ENCODE measurements at places on chromosomes 6 and 20. TPM values are rescaled to one million over a fixed set of nuclear protein-coding genes. Genes with fewer than 3 reads are reported as not detected.

DNA sequence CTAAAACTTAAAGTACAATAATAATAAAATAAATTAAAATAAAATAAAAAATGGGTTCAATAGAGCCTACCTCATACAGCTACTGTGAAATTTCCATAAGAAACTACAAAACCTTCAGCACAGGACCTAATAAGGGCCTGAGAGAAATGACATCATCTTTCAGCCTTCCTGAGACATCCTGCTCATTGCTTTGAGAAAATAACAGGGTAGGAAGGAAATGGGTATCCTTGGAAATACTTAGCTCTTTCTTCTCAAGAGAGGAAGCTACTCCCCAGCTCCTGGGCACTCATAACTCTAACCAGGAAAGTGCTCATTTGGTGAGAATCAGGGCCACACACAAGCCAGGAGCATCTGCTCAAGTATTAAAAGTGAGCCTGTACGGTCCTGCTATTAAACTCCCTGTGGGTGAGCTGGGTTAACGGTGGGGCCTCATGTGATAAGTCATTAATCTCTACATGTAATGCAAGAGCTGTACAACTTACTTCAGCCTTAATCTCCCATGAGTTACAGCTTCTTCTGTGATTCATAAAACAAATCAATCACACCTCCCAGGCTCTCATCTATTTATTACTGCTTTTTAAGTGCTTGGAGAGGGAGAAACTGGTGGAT lies 141.4 kb downstream of the MAFB start:
- no peak for DNase-seq

DNA sequence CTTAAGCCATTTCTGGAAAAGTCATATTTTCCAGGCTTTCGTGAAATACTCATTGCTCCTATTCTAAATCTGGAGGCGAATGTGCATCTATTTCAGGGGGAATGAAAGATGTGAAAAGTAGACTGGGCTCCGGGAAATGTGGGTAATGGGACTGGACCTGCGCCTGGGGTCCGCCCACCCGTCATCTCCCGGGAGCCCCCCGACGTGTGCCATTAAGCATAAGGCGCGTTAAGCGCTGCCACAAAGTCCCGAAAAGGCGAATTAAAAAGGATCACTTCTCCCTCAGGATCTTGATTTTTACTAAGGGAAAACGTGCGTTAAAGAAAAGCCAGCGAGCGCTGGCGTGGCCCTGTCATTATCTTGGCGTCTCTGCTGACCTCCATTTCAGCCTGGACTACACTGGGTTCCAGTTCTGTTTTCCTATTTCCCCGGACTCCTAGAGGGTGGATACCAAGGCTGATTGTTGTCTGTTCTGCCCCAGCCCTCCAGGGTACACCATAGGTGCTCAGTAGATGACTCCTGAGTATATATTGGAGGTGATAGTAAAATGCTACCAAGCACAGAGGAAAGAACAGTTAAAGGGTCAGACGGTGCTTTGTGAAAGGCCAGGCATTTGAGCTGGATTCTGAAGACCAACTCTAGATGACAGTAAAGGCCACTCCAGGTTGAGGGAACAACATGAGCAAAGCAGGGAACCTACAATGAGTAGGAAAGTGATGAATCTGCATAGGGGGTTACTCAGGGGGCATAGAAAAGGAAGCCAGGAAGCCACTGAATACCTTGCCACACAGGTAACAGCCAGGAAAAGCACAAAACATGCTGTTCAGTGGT lies 89.2 kb upstream of the ARID1B start:
- no peak for DNase-seq

DNA sequence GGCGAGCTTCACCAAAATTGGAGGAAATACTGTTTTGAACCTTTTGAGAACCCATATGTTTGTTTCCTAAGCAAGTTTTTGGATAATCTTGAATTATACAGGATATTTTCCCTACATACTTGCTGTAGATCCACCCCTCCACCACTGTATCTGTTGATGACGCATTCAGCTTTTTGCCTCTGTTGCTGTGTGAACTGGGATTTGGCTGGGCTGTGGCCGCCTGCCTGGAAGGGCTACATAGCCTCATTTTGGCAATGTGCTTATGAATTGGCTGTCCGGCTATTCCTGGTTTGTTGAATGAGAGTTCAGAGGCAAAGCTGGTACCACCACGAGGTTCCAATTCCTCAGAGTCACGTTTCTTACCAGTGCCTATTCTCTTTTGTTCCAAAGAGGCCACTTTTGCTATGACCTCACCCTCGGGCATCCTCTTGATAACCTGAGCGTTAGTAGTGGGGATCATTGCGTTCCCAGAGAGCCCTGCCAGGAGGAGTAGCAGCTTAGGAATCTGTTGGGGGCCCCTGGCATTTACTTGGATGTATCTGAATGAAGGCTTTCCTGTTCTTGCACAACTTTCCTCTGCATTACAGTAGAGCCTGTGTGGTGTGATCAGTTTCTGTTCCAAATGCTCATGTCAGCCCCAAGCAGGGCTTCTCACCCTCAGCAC lies 6.4 kb downstream of the FAM83D start:
- DNase-seq, result no peak

- no peak for DNase-seq
Observed at GRCh38 chr20:4234128-4234527, 218.8 kb upstream of the RNF24 start.

GRCh38 chr6:47788498-47788884 lies 6.7 kb downstream of the OPN5 start:
- no peak for DNase-seq

GRCh38 chr6:129744201-129744879 lies 34.4 kb upstream of the ARHGAP18 start:
- DNase-seq, result no peak

DNA sequence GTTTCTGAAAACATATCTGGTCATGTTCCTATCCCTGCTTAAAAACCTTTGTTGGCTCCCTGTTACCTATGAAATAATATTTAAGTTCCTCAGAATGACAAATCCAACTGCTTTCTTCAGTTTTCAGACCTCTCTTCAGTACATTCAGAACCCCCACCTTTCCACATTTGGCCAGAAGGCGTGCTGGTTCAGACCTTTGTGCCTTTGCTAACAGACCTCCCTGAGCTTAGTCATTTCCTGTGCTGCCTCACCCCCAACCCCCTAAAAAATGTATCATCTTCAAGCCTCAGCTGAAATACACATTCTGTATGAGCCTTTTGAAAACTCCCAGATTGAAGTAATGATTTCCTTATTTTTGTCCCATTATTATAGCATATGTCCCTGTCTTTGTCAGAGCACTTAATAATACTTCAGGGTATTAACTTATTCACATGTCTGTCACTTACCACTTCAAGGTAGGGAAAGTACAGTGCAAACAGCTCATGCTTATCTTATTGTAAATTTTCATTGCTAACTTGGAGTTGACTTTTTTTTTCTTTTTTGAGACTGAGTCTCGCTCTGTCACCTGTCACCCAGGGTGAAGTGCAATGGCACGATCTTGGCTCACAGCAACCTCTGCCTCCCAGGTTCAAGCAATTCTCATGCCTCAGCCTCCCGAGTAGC lies 19.7 kb downstream of the FAM217A start:
- DNase-seq, result peak; percentile 56

DNA sequence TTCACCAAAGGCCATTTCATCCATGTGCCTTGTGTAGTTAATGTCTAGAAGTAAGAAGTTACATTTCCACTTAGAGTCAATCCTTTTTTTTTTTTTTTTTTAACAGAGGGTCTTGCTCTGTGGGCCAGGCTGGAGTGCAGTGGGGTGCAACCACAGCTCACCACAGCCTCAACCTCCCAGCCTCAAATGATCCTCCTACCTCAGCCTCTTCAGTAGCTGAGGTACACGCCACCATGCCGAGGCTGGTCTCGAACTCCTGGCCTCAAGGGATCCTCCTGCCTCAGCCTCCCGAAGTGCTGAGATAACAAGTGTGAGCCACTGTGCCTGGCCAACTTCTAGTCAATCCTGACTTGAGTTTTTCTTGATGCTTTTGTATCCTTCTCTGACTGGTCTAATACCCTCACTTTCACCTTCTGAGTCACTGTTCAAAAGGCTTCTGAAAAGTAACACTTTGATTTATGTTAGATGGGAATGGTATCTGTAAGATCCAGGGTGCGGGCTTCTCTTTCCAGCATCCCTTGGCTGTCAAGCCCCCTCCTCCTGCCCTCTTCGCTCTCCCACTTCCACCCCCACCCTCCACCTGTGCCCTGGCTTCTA lies 22.1 kb downstream of the TRAM2 start:
- no peak for DNase-seq

GRCh38 chr6:12613811-12614210 lies 102.8 kb upstream of the PHACTR1 start:
- no peak for DNase-seq

DNA sequence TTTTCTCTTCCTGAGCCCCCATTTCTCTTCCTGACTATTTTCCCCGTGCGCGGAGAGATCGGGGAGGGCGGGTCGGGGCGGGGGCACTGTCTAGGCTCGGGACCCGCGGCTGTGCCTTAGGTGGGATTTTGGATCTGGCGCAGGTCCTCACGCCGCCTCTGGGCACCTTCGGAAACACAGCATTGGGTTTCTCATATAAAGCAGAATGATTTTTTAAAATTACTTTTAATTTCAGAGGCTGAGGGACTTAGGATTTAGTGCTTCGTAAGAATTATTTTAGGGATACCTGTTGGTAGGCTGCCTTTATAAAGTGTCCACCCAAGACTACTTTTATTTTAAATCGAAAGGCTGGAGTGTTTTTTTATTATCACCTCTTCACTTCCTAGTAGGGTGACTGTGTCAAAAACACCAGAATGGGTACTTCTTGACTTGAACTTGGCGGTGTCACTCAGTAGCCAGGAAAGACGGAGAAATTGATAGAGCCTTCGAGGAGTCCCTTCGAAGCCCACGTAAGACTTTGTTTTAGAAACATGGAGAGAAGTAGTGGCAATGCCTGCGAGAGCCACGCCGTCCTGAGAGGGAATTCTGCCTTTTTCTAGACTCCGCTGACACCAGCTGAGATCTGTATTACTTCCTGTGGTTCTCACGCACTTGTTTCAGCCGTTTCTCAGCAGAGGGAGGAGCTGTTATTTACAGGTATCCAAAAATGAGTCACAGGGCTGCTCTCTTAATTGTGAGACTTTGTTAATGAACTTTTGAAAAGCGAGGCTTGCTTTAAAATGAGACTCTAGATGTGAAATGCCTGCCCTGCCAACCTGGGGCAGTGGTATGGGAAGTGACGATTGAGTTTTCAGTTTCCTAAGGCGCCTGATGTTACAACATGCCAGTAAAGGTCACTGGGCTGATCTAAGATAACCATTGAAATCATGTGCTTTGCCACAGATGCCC lies 667 bp downstream of the STX11 start:
- DNase-seq, result peak; percentile 72

DNA sequence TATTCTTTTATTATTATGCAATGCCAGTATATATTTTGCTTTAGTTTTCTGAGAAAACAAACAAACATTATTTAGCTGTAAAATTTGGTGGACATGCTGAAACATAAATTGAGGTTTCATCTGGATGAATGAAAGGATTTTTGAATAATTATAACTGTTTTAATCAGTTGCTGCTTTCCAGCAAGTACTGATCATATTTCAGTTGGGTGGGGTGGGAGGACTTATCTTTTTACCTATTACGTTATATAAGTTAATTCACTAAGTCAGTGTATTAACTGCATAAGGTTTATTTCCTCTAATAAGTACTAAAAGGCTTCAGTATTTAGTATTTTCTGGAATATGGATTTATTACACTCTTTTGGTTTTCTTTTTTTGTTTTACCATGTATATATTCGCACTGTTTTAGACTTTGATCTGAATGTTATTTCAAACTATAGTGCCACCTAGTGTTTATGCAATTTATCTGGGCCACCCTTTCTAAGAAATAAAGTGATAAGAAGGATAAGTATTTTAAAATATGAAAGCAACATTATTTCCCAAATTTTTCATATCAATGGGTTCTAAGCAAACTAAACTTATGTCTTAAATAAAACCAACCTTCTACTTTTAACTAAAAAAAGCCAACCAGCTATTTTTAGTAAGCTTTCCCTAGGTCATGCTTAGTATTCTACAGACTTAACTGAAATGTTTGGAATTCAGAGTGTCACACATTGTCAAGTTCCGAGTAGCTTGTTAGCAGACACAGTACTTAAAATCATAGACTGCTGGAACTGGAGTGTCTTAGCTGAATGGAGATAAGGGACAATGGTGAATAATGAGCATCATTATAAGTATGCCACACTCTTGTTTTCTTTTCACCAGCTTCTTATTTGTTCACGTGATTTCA lies 105.4 kb upstream of the MCHR2 start:
- DNase-seq, result no peak

- no peak for DNase-seq
Observed at GRCh38 chr20:48832405-48832730, 4.6 kb upstream of the PREX1 start.

- no peak for DNase-seq
Observed at GRCh38 chr6:118933855-118934460, 1.0 kb downstream of the MCM9 start.

DNA sequence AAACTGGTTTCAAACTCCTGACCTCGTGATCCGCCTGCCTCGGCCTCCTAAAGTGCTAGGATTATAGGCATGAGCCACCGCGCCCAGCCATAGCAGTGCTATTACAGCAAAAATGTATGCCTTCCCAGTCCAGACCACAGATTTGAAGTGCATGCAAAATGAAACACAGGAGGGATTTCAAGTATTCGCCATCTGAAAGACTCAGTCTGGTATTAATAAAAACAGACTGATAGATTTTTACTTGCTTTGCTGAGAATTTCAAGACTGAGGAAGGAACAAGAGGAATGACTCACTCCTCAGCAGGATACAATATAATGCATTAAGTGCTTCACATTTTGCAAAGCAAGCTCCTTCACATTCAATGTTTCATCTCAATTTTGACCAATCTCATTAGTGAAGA lies 134.9 kb downstream of the TMEM200A start:
- no peak for DNase-seq

- DNase-seq, result no peak
Observed at GRCh38 chr6:80988892-80989291, 763.6 kb downstream of the TENT5A start.

GRCh38 chr6:107275330-107275865 lies 160.1 kb upstream of the BEND3 start:
- no peak for DNase-seq

GRCh38 chr6:122718616-122719015 lies 60.9 kb upstream of the FABP7 start:
- no peak for DNase-seq

- no peak for DNase-seq
Observed at GRCh38 chr6:45417436-45417835, 39.7 kb upstream of the SUPT3H start.

DNA sequence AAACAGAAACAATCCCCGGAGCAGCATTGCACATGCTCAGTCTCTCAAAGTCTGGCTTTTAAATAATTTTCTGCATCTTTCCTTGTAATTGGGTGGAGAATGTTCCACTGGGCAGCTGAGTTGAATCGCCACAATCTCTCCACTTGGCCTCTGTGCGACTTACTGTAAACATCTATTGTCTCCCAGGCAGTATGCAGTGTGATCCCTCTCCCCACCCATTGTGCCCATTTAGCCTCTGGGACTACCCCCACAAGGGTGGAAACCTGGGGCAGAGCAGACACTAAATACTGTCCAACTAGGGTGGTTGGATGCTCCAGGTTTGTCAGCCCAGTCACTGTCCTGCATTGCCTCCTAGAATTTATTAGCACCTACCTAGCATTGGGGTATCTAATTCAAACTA lies 96.2 kb downstream of the JARID2 start:
- DNase-seq, result no peak

PDE10A gene
- not detected for total RNA-seq

SPATA25 gene
- 0.84 TPM for total RNA-seq

MAP1LC3A gene
- total RNA-seq, result 2.7 TPM

SEMG1 gene
- not detected for total RNA-seq

SGK2 gene
- total RNA-seq, result 0.40 TPM

C4A gene
- total RNA-seq, result 4.2 TPM

RRAGD gene
- 8.8 TPM for total RNA-seq

RAET1G gene
- not detected for total RNA-seq

OPRM1 gene
- total RNA-seq, result not detected

GPX5 gene
- total RNA-seq, result not detected

FOXQ1 gene
- total RNA-seq, result not detected

ANKRD66 gene
- not detected for total RNA-seq

SSTR4 gene
- not detected for total RNA-seq

All from activated CD4-positive, alpha-beta T cell treated with anti-CD3 and anti-CD28 coated beads, Interleukin-2, amount 10 ng/mL, durations not matched to agents 7 days and 5 days (primary cell).